ENCODE measurements at places on chromosomes 16 and 17. TPM values are rescaled to one million over a fixed set of nuclear protein-coding genes. Genes with fewer than 3 reads are reported as not detected.

DNA sequence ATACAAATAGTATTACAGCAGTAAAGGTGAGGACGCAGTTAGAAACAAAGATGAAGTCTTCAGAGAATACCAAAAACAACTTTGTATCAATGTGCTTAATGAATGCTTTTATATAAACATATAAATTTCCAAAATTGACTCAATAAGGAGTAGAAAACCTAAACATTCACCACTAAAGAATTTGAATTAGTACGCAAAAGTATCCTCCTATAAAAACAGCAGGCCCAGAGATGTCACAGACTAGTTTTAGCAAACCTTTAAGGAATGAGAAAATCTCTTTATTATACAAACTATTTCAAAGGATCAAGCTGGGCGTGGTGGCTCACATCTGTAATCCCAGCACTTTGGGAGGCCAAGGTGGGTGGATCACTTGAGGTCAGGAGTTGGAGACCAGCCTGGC, 86.2 kb downstream of the OR1D5 start:
- no peak for DNase-seq

- DNase-seq: no peak
These were observed 13.0 kb upstream of the SALL1 start for GRCh38 chr16:51163894-51164566.

DNA sequence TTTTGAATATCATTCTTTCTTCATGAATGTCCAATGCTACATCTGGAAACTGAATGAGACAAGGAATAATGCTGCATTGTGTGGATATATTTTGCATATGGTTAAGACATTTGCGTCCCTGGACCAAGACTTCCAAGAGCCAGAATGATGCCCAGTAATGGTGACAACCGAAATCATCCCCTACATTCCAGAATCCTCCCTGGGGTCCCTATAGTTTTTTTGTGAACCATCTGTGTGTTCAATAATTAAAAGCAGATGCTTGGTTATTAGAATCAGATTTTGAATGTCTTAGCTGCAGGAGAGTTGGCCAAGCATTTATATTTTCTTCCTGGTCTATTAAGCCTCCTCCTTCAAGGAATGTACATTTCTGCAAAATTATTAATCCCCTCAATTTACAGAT, 426.7 kb upstream of the CDH8 start:
- DNase-seq: no peak

Gene GUCY2D
- total RNA-seq: not detected

Gene KCTD19
- not detected for total RNA-seq

DNA sequence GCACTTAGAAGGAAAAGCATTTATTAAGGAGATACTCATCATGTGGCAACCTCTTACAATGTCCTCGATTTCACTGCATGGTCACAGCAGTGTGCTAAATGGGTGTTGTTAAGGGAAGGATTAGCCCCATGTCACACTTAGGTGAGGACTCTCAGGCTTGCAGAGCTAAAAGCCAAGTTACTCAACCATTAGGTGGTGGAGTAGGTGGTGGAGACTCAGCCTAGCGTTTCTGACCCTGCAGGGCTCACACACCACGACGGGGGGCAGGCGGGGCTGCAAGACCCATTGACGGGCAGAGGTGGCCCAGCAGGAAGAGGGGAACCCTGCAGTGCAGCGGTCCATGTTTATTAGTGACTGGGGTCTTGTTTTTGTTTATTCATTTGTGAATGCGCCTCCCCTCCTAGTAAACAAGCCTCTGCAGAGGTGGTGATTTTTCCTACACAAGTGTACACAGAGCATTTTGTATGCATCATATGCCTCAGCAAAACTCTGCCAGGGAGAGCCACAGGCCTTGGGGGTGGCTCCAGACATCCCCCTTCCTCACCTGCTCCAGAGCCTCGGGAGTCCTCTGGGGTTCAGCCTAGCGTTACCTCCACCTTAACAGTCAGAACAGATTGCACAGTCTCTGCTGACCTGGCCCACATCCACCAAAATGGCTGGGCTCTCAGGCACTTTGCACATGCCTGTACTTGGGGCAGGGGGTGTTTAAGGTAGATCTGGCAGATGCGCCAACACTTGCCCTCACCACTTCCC, 216.7 kb downstream of the C16orf95 start:
- no peak for DNase-seq

Gene FAHD1
- total RNA-seq: 17.9 TPM

Data from mesenteric fat pad (tissue), 1 donor.